ENCODE measurements at places on chromosomes 7 and 10.

- no peak for DNase-seq
These were observed 15.8 kb downstream of the SCD start for GRCh38 chr10:100362570-100363496.

DNA sequence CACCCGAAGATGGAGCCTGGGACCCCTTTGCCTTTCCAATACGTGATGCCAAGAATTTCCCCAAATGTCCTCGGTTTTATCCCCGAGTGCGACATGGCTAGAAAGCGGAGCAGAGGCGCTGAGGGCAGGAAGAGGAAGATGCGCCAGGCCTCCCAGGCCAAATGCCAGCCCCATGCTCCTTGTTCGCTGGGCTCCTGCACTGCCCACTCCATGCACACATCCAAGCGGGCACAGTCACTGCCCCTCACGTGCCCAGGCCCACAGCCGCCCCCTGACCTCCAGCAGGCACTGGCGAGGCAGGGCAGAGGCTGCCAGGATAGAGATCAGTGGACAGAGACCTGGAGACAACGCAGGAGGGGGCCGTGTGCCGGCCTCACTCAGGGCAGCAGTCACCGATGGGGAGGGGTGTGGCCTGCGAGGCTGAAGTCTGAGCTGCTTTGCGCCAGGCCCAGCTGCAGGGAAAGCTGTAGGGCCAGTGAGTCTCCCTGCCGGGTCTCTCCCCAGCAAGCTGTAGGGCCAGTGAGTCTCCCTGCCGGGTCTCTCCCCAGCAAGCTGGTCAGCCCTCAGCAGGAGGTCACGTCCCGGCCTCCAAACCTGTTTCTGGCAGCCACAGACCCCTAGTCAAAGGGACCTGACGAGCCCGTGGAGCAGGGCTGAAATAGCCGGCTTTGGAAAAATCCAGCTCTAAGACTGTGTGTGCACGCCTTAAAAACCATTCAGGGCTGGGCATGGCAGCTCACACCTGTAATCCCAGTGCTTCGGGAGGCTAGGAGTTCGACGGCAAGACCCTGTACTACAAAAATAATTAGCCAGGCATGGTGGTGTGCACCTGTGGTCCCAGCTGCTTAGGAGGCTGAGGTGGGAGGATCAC, 100.6 kb upstream of the DIP2C start:
- no peak for DNase-seq

GRCh38 chr10:131177431-131178327, 133.8 kb downstream of the TCERG1L start:
- no peak for DNase-seq

- DNase-seq = no peak
These were observed 18.3 kb downstream of the GTPBP4 start for GRCh38 chr10:1006573-1006972.

- no peak for DNase-seq
These were observed 81.8 kb downstream of the ADRA2A start for GRCh38 chr10:111158595-111158994.

DNA sequence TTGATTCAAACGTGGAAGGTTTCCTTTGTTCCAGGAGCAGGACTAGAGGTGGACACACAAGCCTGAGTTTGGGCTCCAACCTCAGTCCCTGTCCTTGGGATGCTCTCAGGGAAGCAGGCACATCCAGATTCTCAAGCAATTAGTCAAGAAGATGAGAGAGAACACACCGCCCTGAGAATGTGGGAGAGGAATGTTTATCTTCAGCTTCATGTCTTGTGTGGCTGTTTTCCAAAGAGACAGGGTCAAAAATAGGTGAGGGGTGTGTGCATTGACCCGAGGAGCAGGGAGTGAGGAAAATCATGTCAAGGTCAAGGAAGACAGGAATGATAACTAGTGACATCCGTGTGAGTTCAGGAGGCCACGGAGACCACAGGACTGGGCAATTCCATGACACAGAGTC, 472.2 kb upstream of the C7orf33 start:
- DNase-seq = no peak

GRCh38 chr7:3605222-3605621, 304.2 kb downstream of the SDK1 start:
- DNase-seq = no peak

- DNase-seq = no peak
These were observed 142.1 kb downstream of the HGF start for GRCh38 chr7:81627536-81628287.

GRCh38 chr7:13560441-13560840, 429.0 kb downstream of the ETV1 start:
- no peak for DNase-seq

DNA sequence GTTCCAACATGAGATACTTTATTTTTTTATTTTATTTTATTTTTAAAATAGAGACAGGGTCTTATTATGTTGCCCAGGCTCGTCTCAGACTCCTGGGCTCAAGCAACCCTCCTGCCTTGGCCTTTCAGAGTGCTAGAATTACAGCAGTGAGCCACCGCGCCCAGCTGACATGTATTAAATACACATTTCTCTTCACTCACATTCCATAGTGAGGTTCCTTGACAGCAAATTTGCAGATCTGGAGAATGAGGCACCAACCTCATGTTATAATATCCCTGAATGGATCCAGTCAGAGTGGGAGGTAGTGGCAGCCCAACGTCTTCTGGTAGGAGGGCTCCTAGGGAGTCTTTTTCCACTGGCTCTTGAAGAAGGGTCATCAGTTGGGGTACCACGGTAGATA, 46.1 kb downstream of the OGDH start:
- DNase-seq = no peak

Data from femur (tissue), 1 donor.